ENCODE measurements at places on chromosomes 6 and 20.
A peak's percentile ranks its signal among the peaks of the same experiment; 100 is the strongest.

DNA sequence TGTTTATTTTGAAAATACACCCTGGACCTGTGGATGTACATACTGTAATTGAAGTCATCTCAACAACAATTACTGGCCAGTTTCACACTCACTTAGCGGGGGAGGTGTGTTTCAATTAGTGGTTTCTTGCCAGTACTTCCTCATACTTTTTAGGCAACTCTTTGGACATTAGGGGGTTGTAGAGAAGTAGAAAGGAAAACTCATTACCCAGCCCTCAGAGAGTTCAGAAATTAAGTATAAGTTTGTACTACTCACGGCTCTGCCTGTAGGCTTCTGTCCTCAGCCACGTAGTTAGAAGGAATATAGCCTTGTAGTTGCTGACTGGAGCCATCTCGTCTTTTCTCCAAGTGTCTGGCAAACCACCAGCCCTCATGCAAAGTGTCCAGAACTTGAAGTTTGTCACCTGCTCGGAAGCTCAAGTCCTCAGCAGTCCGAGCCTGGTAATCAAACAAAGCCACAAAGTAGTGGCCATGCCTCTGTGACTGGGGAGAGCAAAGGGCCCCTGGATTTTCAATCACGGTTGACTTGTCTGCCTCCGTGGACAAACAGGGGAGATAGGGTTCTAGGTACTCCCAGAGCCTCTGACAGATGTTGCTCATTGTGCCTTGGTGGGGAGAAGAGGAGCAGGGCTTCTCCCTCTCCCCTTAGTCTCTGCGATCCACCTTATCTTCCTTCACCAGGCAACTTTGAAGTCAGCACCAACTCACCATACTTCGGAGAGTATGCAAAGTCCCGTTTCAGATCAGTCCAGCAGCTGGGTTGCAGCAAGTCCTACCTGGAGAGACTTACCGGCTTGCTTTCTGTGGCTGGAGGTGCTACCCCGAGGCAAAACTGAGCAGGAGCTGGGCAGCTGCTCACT lies 749 bp downstream of the FRK start:
- DNase-seq = no peak

GRCh38 chr6:159311618-159312017 lies 142.4 kb downstream of the FNDC1 start:
- no peak for DNase-seq

DNA sequence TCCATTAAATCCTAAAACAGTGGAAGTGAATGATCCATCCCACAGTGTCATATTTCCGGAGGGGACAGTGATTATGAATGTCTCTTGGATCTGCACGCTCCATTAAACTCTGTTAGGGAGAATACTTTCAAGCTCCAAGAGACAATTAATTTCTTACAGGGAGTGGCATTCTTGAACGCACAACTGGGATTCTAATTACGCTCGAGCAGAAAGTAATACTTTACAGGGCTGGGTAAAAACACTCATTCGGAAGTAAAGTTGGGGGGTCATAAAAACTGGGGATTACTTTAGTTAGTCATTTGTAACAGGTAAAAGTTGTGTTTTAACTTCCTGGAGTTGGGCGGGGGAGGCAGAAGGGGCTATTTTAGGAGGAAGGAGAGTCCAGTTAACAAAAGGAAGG lies 151.8 kb downstream of the ZFP64 start:
- DNase-seq = no peak

DNA sequence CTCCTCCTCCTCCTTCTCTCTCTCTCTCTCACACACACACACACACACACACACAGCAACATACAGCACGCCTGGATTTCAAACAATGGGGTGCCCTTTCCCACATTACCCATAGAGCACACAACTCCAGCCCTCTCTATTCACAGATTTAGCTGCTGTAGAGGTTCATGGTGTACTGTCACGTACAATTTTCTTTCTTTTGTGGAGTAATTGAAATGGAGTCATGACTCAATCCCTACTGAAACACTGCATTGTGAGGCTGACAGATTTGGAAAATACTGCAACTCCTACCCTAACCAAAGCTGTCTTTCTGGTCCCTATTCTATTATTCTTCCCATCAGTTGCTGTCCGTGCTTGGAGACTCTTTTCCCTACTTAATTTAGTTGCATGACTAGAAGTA lies 166.9 kb downstream of the EDN1 start:
- no peak for DNase-seq

GRCh38 chr6:28488916-28489365 lies 26.7 kb downstream of the GPX6 start:
- peak; percentile 52 for DNase-seq

DNA sequence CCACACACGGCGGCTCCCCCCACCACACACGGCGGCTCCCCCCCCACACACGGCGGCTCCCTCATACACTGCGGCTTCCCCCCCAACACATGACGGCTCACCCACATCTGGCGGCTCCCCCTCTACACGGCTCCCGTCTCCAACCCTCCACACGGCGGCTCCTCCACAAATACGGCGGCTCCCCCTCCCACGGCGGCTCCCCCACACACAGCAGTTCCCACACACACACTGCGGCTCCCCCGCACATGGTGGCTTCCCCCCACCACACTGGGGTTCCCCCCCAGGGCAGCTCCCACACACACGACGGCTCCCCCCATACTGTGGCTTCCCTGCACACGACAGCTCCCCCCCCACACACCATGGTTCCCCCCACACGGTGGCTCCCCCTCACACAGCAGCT lies 98.0 kb downstream of the TTLL2 start:
- no peak for DNase-seq

DNA sequence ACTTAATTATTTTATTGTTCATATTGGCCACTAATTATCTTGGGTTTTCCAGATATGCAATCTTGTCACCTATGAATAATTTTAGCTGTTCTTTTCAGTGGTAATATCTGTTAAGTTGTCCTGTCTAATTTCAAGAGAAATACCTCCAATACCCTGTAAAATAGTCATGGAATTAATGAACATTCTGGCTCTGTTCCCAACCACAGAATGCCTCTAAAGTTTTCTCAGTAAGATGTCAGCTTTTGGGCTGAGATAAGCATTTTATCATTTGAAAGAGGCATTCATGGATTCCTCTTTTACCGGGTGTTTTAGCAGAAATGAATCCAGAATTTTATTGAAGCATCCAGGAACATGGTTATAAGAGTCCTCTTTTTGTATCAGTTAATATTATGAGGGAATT lies 109.3 kb downstream of the WDR27 start:
- DNase-seq = no peak

- no peak for DNase-seq
Measured at GRCh38 chr6:24092407-24092806, 33.6 kb upstream of the NRSN1 start.

DNA sequence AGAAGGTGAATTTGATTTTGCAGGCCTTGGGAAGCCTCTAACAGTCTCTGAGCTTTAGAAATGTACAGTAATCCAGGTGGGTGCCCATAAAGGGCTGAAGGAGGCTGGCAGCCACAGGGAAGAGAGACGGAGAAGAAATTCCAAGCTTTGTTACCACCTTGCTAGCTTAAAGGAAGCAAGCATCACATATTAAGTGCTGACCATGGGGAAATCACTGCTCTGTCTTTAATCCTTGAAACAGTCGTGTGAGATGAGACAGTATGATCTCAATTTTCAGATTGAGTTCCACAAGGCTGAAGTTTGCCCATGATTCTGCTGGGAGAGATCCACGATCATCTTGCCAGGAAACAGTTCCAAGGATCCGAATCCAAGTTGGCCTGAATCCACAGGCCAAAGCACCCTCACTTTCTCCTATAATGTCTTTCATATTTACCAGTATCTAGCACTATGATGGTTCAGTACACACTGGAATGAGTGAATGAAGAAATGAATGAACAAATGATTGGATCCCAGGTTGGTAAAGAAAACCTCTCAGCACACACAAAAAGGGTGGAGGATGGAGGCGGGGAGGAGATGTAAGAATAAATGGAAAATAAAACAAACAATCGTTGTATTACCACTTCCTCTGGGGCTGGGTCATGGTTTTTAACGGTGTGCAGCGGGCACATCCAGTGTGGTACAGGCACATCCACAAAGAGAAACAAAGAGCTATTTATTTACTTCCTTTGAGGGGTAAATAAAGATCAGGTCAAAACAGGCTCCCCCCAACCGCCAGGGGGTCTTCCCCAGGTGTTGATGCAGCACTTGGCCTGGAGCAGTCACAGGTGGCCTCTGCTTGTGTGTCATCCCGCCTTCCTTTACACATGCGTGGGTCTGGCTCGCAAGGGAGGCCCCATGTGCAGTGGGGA lies 28.2 kb upstream of the TAF8 start:
- peak; percentile 57 for DNase-seq

DNA sequence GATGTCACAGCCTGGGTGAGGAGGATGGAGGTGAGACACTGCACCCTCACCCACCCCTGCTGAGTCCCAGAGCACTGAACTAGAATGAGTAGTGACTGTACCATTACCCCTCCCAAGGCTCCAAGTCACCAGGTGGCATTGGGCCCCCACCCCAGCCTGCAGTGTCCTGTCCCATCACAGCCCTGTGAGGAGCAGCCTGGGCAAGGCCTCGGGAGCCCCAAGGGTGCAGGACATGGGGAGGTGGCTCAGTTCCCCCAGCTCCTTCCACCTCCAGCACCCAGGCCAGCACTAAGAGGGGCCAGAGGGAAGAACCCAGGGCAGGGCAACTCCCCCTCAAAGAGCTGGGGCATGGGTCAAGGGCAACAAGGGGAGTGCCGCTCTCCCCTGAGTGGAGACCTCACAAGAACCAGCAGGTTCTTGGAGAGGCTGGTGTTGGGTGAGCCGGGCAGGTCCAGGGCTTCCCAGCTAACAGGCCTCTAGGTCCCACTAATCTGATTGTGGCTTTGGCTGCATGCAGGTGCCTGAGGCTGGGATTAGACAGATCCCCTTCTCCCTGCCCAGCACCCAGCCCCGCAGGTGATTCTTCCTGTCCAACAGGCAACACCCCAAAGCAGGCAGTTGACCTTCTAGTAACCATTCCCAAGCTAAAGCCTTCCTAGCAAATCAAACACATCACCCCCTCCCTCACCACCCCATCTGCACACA lies 2.6 kb downstream of the CST4 start:
- DNase-seq = no peak

- DNase-seq = no peak
Measured at GRCh38 chr6:111841822-111842221, 31.4 kb downstream of the FYN start.

- no peak for DNase-seq
Measured at GRCh38 chr6:91447530-91448254, 860.8 kb upstream of the MAP3K7 start.

- DNase-seq = no peak
Measured at GRCh38 chr20:2918096-2919049, 45.1 kb downstream of the PTPRA start.
